Progenitor cell of endocrine pancreas (in vitro differentiated cells): ENCODE measurements at places on chromosomes 6 and 20.

GRCh38 chr6:45822873-45823272 is 192.8 kb downstream of the CLIC5 start:
- DNase-seq, result no peak

DNA sequence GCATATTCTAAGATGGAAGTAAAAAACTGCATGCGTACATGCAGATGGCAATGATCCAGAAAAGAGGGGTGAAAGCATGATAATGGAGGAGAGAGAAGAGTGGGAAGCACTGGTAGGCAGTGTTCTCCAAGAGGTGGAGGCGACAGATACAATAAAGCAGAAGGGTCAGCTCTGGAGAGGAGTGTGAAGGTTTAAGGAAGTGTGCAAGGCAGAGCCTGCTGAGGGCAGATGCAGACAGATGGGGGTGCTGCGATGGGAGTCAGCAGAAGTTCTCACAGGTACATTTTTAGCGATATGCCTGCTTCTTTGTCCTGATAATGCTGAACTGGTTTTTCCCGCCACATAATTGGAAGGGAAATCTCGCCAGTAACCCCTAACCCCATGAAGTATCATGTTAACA is 81.1 kb upstream of the C6orf118 start:
- no peak for DNase-seq

DNA sequence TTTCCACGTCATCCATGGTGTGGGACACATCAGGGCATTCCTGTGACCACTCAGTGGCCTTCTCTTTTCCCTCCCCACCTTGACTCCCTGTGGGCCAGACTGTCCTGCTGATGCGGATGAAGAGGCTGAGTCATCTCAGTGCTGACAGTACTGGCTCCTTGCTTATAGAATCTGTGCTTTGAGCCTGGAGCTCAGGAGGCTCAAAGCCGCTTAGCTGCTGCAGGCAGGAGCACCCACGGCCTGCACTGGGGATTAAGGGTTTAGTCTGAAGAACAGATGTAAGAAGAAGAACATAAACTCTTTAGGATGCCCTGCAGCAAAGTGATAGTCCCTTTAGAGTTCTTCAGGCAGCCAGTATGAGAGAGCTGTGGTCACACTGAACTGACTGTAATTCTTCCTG is 642.0 kb upstream of the CHD6 start:
- DNase-seq, result no peak

DNA sequence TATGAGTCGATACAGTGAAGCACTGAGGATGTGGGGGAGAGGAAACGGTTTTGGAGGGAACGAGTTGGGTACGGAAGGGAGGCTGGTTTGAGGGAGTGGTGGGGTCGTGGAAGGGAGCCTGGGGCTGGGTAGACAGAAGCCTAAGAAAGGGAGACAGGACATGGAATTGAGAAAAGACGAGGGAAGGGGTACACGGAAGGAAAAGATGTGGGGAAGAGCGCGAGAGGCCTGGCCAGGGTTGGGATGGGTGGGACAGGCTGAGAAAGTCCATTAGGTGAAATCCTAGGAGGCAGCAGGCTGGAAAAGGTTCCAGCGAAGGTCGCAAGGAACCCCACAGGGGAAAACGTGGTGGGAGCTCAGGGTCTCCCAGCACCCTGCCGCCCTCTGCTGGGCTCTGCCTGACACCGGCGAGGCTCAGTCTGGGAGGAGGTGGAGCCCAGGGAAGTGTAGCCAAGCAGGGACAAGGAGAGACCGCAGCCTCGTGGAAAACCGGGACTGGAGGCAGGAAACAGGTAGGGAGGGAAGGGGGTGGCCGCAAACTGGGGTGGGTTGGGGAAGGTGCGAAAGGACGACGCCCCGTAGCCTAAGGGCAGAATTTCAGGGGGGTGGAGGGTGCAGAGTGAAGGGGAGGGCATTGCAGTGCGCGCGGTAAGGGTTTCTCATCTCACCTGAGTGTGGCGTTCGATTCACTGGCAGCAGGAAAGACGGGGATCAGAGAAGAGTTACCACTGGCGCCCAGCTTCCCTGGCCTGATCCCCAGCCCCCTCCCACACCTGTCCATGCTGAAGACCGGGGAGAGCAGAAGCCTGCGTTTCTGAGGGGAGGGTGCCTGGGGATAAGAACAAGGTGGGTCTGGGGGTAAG is 4.3 kb downstream of the GABBR1 start:
- DNase-seq, result peak; percentile 71

DNA sequence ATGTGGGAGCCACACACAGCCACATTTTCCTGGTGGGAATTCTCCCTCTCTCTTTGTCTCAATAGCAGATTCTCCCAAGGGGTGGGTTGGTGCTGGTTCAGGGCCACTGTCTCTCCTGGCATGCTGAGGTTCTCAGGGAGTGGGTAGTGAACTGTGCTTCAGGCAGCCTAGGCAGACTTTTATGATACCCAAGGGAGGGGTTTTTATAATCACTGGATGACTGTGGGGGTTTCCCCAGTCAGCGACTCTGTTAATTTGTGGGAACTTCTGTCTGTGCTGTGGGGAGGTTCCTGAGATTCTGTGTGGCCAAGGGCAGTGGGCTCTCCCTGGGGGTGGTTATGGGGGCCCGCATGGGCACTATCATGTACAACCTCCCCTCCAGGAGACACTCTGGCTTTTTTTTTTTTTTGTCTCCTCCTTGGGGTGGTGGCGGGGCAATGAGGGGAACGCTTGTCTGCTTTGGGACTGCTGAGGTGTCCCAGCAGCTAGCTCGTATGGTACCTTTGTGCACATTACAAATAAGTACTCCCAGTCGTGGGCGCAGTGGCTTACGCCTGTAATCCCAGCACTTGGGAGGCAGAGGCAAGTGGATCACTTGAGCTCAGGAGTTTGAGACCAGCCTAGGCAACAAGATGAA is 10.0 kb downstream of the PTK7 start:
- DNase-seq, result no peak

DNA sequence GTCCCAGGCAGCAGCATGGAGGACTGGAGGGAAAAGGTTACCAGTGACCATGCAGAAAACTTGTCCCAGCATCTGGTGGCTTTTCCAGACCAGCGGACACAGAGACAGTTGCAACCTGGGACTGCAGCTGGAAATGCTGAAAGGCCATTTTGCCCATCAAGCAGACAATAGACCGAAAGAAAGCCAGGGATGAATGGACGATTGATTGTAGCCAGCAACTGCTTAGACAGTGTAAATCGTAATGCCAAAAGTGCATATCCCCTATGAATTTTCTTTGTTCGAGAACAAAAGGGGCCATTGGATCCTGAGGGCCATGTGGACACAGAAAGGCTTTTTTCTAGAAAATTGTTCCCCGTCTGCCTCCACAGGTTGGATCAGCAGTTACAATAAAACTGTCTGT is 115.7 kb downstream of the MBOAT1 start:
- DNase-seq, result no peak

DNA sequence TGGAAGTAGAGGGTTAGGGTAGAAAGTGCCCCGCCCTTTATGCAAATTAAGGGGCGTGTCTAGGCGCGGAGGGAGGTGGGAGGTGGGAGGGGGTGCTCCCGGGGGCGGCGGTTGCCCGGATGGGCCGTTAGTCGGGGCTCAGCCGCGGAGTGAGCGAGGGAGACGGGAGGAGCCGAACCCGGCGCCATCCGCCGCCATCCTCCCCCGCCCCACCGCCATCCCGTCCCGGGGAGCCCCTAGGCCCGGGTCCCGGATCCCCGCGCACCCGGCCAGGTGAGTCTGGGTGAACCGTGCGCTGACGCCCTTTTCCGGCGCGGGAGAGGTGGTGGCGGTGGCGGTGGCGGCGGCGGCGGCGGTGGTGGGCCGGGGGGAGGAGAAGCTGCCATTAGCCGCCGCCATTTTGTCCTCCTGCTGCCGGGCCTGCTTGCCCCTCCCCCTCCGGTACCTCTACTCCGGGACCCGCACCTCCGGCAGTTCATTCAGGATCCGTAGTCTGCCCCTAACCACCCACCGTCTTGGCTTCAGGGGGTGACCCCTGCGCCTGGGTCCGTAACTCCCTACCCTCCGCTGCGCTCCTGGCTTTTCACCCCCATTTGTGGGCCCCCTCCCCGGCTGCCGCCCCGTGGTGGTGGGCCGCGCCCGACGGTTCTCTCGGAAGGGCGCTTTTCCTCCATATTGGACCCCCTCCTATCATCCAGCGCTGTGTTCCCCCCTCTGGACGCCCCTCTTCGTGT is at the start of gene PRRC2A:
PRRC2A (plus strand) TSS at position 130 of the 734 bp plus-strand sequence. CDS start 2,075 bp downstream, outside the sequence.
- DNase-seq, result peak; percentile 91

- DNase-seq, result no peak
Measured at GRCh38 chr6:52547647-52548352, 29.1 kb downstream of the TRAM2 start.

DNA sequence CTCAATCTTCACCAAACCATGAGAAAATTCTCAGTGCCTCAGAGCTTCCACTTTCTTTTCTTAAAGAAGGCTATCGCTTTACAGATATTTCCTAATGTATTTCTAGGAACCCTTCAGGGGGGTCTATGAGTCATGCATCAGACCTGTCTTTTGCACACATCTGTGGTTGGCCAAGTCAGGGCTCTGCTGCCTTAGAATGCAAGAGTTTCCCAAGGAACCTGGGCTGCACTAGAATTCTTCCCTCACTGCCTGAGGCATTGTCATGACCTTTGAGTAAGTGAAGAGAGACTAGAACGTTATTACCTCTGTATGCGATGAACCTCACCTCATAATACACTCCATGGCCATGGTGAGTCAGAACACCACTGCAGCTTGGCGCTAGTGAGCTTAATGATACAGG is 365.0 kb upstream of the ID4 start:
- no peak for DNase-seq

DNA sequence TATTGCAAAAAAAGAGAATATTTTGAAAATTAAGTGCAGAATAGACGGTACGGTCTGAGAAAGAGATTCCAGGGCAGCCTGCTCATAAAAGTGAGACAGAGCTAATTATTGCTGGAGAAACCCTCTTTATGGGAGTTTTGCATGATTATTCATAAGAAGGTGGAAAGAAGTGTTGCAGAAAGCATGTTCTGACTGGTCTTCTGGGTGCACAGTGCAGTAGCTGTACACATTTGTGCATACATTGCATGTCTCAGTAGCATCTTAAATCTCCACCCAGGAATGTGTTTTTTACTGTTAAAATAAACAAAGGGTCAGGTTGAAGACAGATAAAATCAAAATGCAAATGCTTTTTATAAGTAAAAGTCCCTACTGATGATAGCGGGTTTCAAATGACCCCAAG is 1813.6 kb upstream of the DEFB115 start:
- DNase-seq, result no peak

DNA sequence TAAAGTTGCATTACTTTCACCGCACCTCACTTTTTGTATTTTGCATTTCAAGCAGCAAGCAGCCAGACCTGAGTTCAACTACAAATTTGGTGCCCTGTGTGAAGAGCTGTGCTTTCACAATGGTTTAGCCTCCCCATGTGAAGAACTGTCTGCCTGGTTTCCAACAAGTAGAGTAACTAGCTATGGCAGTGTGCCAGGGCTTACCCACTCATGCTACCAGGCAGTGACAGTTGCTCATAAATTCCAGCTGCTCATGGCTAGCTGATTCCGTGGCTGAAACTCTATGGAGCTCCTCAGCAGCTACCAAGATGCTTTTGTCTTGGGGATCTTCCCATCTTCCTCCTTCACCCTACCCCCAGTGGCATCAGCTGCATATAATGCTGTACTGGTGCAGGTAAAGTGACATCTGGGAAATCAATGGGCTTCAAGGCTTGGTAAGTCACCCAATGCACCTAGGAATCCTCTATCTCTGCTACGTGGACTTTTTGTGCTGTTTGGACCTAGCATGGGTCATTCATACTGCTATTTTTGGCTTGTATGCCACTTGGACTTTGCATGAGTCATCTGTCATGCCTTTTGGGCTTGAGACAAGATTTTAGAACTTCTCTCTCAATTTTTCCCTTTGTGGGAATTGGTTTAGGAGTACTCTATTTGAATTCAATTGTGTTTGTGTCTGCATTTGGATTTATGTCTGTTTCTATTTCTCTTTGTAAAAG is 176.5 kb upstream of the GJE1 start:
- DNase-seq, result no peak

- no peak for DNase-seq
Measured at GRCh38 chr6:150683320-150683719, 83.6 kb downstream of the PLEKHG1 start.

DNA sequence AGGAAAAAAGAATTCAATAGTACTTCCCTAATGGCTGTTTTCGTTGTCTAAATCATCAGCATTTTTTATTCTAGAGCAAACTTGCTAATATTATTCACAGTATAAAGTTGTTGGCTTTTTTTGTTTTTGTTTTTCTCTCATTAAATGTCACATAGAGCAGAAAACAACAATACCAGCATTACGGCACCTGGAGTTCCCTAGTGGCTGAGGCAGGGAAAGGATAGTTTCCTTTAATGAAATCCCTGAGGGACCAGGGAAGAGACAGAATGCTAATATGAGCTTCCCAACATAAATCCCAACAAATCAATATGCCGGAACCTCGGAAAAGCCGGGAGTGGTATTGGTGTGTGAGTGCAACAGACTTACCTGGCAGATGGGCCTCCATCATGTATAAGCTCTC is 235.2 kb upstream of the ASCC3 start:
- no peak for DNase-seq

GRCh38 chr6:55898342-55898741 is 23.0 kb upstream of the BMP5 start:
- DNase-seq, result no peak

GRCh38 chr6:17542243-17542642 is 57.9 kb upstream of the FAM8A1 start:
- DNase-seq, result no peak

- DNase-seq, result no peak
Measured at GRCh38 chr6:32085759-32086459, 23.2 kb downstream of the TNXB start.

DNA sequence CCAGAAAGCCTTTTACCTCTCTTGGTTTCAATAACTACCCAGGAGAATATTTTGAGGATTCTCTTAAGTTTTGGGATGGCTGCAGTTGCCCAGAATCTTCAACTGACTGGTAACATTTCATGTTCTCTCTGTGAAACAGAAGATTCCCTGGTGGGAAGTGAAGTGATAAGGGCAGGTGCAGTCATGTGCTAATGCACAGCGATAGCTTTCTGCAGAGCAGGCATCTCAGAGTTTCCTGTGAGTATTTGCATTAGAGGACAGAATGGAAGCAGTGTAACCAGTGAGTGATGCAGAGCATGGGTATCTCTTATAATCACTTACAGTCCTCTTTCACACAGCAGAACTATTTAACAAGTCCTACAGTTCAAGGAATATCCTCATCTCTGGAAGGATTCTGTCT is 76.1 kb downstream of the HCRTR2 start:
- DNase-seq, result no peak

GRCh38 chr6:153129873-153130514 is 1.1 kb downstream of the RGS17 start:
- DNase-seq, result no peak

DNA sequence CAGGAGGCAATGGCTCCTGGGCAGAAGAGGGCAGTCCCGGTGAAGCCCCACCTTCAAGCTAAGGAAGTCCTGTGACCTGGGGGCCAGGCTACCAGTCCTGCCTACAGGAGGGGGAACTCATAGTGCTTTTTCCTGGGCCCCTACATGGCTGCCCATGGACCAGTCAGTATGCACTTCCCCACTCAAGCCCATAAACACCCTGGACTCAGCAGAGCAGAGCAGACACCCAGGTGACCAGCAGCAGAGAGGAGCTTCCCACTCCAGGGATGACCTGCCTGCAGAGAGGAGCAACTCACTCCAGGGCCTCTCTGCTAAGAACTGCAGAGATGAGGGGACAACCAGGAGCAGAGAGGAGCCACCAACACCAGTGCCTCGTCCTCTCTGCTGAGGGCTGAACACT is 14.3 kb upstream of the ABCC10 start:
- DNase-seq, result no peak
